Muscle of arm (tissue), 14 donors: ENCODE measurements at places on chromosomes 1 and 21.

DNA sequence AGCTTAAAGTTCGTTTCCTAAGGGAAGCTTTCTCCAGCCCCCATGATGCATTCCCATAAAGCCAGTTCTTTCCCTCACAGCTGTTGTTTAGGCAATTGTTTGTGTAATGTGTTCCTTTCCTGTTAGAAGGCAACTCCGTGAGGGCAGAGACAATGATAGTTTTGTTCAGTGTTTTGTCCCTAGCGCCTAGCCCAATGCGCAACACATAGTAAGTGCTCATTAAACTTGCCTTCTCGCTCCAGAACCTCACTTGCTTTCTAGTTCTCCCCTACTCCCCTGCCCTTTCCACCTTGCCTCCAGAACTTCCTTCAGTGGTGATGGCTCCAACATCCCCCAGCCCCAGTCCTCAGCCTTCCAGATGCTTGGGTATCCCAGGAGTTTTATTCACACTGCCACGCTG lies 115.4 kb downstream of the TMEM53 start:
- no peak for DNase-seq

GRCh38 chr1:52634111-52634510 lies 1.1 kb downstream of the SHISAL2A start:
- no peak for DNase-seq

GRCh38 chr1:178019622-178020021 lies 49.8 kb upstream of the SEC16B start:
- DNase-seq = no peak

DNA sequence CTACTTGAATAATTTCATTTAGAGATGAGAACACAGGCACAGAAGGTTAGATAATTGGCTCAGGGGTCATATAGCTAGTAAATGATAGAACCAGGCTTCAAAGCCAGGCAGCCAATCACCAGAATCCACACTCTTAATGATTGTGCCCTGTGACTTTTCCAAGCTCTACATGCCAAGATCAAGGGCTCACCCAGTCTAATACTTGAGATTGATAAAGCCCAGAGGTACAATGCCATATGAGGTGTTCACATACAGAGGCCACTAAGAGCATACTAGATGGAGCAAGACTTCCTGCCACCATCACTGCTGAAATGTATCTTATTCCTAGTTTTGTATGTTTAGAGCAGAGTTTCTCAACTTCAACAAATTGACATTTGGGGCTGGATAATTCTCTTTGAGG lies 40.9 kb upstream of the MCOLN3 start:
- DNase-seq = no peak

GRCh38 chr1:21843208-21843607 lies 31.1 kb downstream of the LDLRAD2 start:
- DNase-seq = no peak

GRCh38 chr1:26854906-26855305 lies 8.0 kb upstream of the SFN start:
- DNase-seq = no peak

- DNase-seq = peak; percentile 74
Measured at GRCh38 chr1:61131716-61132115, 49.4 kb downstream of the NFIA start.

GRCh38 chr21:42607525-42608102 lies 45.8 kb upstream of the PDE9A start:
- DNase-seq = no peak

GRCh38 chr1:117150316-117150715 lies 28.8 kb upstream of the TRIM45 start:
- no peak for DNase-seq

DNA sequence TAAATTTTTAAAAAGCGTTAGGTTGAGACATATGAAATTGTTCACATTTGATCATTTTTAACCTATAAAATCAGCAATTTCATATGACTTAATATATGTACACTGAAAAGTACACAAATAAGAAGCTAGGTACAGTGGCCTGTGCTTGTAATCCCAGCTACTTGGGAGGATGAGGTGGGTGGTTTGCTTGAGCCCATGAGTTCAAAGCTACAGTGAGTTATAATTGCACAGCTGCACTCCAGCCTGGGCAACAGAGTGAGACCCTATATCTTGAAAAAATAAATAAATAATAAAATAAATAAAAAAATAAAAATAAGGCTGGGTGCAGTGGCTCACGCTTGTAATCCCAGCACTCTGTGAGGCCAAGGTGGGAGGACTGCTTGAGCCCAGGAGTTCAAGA lies 5.2 kb upstream of the EPB41 start:
- no peak for DNase-seq

DNA sequence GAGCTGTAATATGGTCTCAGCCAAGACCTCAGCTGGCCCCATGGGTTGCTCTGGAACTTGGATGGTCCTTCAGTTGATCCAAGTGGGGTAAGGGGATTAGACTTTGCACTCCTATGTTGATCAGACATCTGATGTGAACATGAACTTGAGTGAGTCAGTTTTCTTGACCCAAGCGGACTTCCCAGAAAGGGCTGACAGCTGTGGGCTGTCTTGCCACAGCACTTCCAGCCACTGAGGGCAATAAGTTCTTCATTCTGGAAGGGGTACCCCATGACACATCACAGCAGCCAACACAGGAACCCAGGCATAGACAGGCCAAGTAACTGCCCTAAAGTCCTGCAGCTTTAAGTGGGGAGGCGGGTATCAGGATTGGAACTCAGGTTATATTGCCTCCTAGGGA lies 93.9 kb upstream of the USP24 start:
- no peak for DNase-seq

GRCh38 chr1:17101261-17101660 lies 18.0 kb downstream of the PADI2 start:
- no peak for DNase-seq

DNA sequence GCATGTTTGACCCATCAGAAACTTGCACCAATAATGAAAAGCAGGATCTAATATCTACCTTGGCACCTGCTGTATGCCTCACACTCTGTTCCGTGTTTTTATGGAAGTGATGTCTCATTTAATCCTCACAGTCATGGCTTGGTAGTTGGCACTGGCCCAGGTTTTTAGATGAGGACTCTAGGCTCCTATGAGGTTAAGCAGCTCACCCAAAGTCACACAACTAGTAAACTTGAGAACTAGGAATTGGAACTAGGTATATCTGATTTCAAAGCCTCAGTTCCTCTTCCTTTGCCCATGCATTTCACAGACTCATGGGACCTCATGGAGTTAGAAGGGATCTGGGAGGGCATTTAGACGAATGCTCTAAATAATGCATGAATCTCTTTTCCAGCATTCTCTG lies 21.3 kb upstream of the TARBP1 start:
- DNase-seq = no peak

DNA sequence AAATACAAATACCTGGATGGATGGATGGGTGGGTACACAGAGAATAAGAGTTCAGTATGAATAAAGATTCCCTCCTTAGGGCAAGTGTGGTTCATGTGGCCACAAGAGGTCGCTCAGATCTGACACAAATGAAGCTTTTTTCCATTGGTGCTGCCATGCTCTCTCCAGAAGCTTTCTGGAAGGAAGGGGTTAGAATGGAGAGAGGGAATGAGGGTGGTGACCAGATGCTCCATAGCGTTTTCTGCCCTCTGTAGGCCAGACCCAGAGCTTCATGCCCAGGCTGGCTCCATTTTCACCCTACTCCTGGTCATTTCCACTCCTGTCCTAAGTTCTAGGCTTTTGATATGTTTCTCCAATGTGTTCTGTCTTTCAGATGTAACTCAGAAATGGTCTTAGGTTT lies 3.3 kb upstream of the FCRL6 start:
- DNase-seq = peak; percentile 59

GRCh38 chr1:93239863-93240262 lies 59.3 kb downstream of the CCDC18 start:
- DNase-seq = no peak

- peak; percentile 64 for DNase-seq
Measured at GRCh38 chr1:229514578-229515275, 6.6 kb upstream of the NUP133 start.

DNA sequence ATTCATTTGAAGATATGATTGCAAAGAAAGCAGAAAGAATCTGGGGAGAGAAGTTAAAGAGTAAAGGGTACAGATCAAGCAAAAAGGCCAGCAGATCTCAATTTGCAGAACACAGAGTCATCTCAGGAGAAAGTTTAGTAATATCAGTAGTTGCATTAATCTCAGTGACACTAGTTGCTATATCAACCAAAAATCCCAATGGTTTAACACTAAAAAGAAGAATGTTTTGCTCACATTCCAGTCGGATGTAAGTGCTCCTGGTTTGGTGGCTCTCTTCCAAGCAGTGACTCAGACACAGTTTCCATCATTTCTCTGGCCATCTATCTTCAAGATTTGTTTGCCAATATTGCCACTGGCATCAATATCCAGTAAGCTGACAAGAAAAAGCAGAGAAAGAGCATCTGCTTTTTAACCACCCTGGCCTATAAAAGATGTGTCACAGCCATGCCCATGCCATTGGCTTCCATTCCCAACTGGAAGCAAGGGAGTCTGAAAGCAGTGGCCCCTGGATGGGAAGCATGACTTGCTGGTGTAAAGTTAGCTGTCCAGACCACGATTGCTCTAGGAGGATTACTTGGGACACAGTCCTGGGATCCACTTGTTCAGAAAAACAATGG lies 45.5 kb upstream of the AIM2 start:
- no peak for DNase-seq

- DNase-seq = no peak
Measured at GRCh38 chr1:92340154-92340553, 41.3 kb downstream of the RPAP2 start.

DNA sequence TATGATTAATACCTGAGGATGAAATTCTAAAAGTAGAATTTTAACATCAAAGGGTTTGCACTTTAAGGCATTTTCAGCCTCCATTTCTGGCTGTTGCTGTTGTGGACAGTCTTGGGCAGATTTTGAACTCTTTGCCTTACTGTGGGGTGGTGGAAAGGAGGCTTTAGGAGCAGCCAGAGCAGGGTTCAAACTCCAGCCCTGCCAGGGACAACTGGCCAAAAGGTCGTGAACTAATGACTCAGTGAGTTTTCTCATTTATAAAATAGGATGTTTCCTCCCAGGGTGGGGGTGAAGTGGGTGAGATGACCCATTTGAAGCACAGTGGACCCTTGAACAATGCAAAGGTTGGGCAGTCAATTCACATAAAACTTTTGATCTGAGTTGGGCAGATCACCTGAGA lies 36.7 kb downstream of the MAPKAPK2 start:
- no peak for DNase-seq

GRCh38 chr1:6545276-6546112 lies 8.8 kb downstream of the NOL9 start:
- no peak for DNase-seq

- no peak for DNase-seq
Measured at GRCh38 chr1:2047749-2048729, 2.2 kb upstream of the PRKCZ start.

- peak; percentile 23 for DNase-seq
Measured at GRCh38 chr1:85495556-85495955, 30.6 kb upstream of the DDAH1 start.

DNA sequence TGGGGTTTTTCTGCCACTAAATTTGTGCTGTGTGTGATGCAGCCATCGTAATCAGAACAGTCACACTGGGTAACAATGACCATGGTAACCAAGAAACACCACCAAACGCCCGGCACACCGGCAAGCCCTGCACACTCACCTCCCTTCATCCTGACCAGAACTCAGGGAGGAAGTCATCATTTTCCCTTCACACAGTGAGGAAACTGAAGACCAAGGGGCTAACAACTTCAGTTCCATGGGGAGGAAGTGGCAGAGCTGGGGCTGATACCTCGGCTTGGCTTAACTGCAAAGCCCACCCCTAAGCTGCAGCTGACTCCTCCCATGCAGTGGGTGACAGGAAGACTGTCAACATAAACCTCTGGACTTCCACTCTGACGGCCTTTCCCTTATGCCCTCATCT lies 69.3 kb upstream of the BCAR3 start:
- no peak for DNase-seq

DNA sequence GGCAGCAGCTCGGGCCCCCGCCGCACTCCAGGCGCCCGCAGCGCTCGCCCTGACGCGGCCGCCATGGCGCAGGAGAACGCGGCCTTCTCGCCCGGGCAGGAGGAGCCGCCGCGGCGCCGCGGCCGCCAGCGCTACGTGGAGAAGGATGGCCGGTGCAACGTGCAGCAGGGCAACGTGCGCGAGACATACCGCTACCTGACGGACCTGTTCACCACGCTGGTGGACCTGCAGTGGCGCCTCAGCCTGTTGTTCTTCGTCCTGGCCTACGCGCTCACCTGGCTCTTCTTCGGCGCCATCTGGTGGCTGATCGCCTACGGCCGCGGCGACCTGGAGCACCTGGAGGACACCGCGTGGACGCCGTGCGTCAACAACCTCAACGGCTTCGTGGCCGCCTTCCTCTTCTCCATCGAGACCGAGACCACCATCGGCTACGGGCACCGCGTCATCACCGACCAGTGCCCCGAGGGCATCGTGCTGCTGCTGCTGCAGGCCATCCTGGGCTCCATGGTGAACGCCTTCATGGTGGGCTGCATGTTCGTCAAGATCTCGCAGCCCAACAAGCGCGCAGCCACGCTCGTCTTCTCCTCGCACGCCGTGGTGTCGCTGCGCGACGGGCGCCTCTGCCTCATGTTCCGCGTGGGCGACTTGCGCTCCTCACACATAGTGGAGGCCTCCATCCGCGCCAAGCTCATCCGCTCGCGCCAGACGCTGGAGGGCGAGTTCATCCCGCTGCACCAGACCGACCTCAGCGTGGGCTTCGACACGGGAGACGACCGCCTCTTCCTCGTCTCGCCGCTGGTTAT lies 2.8 kb downstream of the KCNJ9 start:
- DNase-seq = peak; percentile 65

- DNase-seq = no peak
Measured at GRCh38 chr21:29105218-29105617, 25.2 kb upstream of the MAP3K7CL start.

- DNase-seq = no peak
Measured at GRCh38 chr1:64539781-64540218, 69.9 kb downstream of the CACHD1 start.
